Left ventricle myocardium inferior (tissue), 1 donor: ENCODE measurements at places on chromosomes 2 and 18. TPM values are rescaled to one million over a fixed set of nuclear protein-coding genes. Genes with fewer than 3 reads are reported as not detected.

SLC38A11 gene
- total RNA-seq = 0.33 TPM

ZNF396 gene
- 0.71 TPM for total RNA-seq

VWC2L gene
- total RNA-seq = not detected

AQP4 gene
- total RNA-seq = 1.9 TPM

ARL4C gene
- 2.7 TPM for total RNA-seq

GPAT2 gene
- 5.3 TPM for total RNA-seq

ASIC4 gene
- not detected for total RNA-seq

NCKAP5 gene
- 6.0 TPM for total RNA-seq

LINC00305 gene
- total RNA-seq = not detected

CROCC2 gene
- not detected for total RNA-seq

POTEJ gene
- total RNA-seq = not detected

SNED1 gene
- 6.1 TPM for total RNA-seq

REG3G gene
- not detected for total RNA-seq

DUSP19 gene
- total RNA-seq = 11.4 TPM

PROM2 gene
- 1.4 TPM for total RNA-seq

SETBP1 gene
- 10.3 TPM for total RNA-seq

FAP gene
- total RNA-seq = 0.71 TPM

REG1B gene
- total RNA-seq = not detected

CYP1B1 gene
- total RNA-seq = 17.7 TPM

TRABD2A gene
- total RNA-seq = 0.49 TPM

SNTG2 gene
- total RNA-seq = 0.47 TPM

CIB4 gene
- total RNA-seq = not detected

AGAP1 gene
- total RNA-seq = 18.1 TPM

UPP2 gene
- total RNA-seq = not detected

GORASP2 gene
- 61.5 TPM for total RNA-seq

ABHD3 gene
- 3.7 TPM for total RNA-seq

MZT2B gene
- total RNA-seq = 422 TPM

KCNK3 gene
- 3.2 TPM for total RNA-seq

FKBP1B gene
- total RNA-seq = 2.1 TPM

COL5A2 gene
- total RNA-seq = 9.3 TPM

KRTCAP3 gene
- total RNA-seq = 0.63 TPM

PSMA8 gene
- total RNA-seq = not detected

ANKRD62 gene
- not detected for total RNA-seq

IGFBP2 gene
- 136 TPM for total RNA-seq

IL37 gene
- not detected for total RNA-seq

EN1 gene
- not detected for total RNA-seq

ARHGAP25 gene
- total RNA-seq = 5.3 TPM

DSG1 gene
- total RNA-seq = 1.3 TPM

DYNAP gene
- total RNA-seq = not detected

VWA3B gene
- total RNA-seq = 0.52 TPM

IL36A gene
- not detected for total RNA-seq

KATNAL2 gene
- 5.4 TPM for total RNA-seq

NOL4 gene
- not detected for total RNA-seq

CDH20 gene
- total RNA-seq = not detected

RAB17 gene
- total RNA-seq = 4.5 TPM

CCDC141 gene
- total RNA-seq = 208 TPM

TDRD15 gene
- total RNA-seq = not detected

PLEKHA3 gene
- total RNA-seq = 41.4 TPM
